ENCODE measurements at places on chromosomes 6 and 20.
A peak's percentile ranks its signal among the peaks of the same experiment; 100 is the strongest.

DNA sequence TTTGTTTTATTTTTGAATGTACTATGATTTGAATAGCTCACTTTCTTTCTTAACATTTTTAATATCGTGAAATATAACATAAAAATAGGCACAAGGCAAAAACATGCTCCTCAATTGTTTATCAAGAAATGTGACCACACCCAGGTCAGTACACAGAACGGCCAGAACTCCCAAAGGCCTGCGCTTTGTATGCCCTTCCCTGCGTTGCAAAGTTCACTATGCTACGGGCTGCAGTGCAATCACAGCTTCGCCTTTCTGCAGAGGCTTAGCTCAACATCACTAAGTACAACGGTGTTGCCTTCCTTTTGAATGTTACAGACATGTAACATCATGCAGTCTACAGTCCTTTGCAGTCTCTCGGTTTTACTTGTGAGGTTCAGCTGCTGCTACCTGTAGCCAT lies 333.4 kb downstream of the THBS2 start:
- no peak for DNase-seq

DNA sequence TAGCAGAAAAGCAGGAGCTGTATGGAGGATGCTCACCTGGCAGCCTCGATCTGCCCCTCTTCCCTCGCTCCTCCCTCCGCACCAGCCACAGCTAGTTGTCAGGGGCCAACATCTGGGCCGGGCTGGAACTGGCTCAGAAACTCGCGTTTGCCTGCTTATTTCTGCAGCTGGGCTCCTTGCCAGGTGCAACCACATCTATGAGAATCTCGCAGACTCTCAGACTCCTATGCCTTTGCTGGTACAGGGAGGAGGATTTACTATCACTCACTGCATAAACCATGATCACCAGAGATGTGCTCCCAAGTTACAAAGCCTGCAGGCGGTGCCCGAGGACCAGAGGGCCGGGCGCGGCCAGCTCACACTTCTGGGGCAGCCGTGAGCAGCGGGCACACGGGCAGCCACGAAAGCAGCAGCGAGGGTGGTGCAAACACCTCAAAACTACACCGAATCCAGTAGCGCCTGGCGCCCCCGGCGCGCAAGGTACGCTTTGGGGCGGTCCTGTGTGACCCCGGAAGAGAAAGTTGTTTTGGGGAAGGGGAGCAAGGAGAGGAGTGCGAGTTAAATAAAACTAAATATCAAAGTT lies 577 bp upstream of the LRRC1 start:
- DNase-seq, result peak; percentile 90

- DNase-seq, result no peak
Measured at GRCh38 chr6:167757249-167757648, 69.5 kb upstream of the AFDN start.

DNA sequence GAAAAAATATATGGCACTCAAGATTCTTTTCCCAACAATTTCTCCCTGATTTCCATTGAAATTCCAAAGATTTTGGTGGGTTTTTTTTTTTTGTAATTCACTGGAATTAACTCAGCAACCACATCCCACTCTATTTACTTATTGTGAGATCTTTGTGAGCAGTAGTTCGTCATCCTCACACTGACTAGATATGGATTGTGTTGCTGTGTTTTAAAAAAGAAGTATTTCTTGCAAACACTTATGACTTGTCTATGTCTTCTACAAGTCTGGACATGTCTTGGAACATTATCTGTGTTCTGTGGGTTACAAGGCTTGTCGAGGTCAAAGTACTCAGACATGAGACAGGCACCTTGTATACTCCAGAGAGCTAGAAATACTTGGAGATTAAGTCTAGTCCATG lies 7.3 kb upstream of the TENT5A start:
- no peak for DNase-seq

DNA sequence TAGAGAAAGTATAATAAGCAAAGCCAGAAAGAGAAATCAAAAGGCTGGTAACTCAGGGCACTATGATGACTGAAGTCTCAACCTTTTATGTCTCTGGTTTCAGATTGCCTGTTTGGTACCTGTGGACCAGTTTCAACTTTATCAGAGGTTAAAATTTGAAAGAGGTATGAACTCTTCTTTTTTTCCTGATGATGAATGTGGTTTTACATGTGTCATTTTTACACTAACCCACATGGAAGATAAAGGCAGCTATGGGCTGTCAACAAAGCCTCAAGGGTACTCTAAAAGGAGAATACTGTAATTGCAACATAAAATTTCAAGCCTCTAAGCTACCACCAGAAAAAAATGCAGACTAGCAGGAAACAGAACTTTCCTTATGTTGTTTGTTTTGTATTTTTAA lies 52.4 kb downstream of the RNF144B start:
- DNase-seq, result peak; percentile 14

DNA sequence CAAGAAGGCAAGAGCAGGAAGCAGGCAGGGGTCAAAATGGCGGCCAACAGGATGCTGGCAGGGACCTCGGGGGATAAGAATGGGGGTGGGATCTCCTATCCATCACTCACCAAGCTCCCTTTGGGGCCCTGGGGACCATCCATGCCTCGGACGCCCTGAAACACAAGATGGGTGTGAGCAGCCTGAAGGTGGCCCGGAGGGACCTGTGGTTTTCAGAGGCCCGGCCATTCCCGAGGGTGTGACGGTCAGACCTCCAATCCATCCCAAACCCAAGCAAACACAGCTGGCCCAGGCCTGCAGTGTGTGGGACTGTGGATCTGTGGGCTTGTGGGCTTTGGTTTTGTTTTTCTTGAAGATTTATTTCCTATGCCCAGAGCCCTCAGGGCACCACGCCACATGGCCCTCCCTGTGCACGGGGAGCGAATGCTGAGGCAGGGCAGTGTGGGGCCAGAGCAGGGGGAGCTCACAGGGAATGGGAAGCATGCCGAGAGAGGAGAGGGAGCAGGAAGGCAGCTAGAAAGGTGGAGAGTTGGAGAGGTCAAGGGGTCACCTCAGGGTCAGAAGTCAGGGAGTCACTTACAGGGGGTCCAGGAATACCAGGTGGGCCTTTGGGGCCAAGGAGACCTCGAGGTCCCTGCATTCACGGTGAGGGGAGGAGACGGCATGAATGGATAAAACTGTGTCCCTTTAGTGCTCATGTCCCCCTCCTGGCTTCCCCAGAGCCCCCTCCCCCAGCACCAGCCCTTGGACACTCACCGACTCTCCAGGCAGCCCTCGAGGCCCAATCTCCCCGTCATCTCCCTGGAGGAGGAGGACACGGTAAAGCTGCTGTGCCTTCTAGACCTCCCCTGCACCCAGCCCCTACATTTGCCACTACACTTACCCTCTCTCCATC lies 14.5 kb downstream of the COL11A2 start:
- no peak for DNase-seq

- DNase-seq, result no peak
Measured at GRCh38 chr20:35320396-35321126, 28.3 kb upstream of the FAM83C start.

GRCh38 chr6:85323435-85324040 lies 126.3 kb upstream of the NT5E start:
- DNase-seq, result peak; percentile 72

GRCh38 chr6:131013495-131013894 lies 49.5 kb downstream of the EPB41L2 start:
- no peak for DNase-seq

GRCh38 chr6:101826269-101826668 lies 432.8 kb downstream of the GRIK2 start:
- no peak for DNase-seq

GRCh38 chr20:57711826-57712225 lies 2.0 kb upstream of the PMEPA1 start:
- no peak for DNase-seq

GRCh38 chr6:157981132-157981394 lies 600 bp upstream of the SYNJ2 start:
- DNase-seq, result peak; percentile 10

- DNase-seq, result no peak
Measured at GRCh38 chr6:84415517-84415916, 188.1 kb upstream of the CEP162 start.

DNA sequence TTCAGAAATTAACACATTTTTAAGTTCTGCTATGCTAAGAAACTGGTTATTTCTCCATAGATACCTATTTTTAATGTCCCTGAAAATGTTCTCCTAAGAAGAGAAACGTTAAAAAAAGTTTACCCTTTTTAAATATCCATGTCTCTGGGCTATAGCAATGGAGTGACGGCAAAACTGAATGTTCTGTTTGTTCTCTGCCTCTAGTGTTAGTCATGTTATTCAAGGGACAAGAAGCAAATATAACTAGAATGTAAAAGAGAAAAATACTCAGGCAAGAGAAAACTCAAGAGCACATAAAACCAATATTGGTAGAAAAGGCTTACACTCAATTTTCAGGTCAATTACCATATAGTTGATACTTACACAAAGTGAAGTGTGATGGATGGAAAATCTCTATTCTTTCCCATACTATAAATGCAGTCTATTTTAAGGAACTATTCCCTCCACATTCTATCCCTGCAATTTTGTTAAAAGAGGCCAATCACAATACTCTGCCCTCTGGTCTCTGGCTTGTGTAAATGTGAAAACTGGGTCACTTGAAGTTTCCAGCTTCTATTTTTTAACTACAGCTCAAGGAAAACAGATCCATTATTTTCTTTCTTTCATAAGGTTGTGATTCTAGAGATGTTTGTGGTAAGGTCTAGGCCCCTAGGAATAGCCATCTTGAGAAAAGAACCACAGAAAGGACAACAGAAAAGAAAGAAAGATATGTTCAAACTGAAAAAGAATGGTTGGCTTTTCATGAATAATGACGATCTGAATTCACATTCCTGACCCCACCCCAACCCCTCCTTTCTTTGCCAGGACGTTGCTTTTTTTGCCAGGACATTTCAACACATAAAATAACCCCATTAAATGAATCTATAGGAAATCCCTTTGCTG lies 200.3 kb upstream of the FAM83B start:
- DNase-seq, result no peak

GRCh38 chr6:119610265-119610664 lies 260.7 kb upstream of the MAN1A1 start:
- no peak for DNase-seq

- DNase-seq, result no peak
Measured at GRCh38 chr20:15818651-15819071, 754.6 kb downstream of the KIF16B start.

- DNase-seq, result no peak
Measured at GRCh38 chr20:38620441-38620840, 18.8 kb downstream of the ARHGAP40 start.

GRCh38 chr6:16432075-16433032 lies 194.0 kb downstream of the GMPR start:
- no peak for DNase-seq

GRCh38 chr6:12165722-12166280 lies 124.4 kb upstream of the EDN1 start:
- DNase-seq, result no peak

DNA sequence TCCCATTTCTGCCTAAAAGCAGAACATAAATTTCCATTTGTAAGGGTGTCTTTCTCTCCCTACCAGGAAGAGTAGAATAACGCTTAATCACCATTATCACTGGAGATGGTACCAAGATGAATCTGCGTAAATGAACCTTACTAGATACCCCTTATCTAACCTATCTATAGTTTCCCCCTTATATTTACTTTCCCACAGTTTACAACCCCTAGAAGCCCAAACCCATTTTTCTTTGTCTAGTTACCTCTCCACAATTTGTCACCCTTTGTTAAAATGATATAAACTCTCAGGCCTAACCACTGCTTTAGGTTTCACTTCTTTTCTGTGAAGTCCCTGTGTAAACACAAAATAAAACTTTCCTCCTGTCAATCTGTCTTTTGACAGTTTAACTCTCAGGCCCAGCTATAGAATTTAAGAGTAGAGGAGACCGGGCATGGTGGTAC lies 45.5 kb downstream of the PCNA start:
- DNase-seq, result peak; percentile 34

DNA sequence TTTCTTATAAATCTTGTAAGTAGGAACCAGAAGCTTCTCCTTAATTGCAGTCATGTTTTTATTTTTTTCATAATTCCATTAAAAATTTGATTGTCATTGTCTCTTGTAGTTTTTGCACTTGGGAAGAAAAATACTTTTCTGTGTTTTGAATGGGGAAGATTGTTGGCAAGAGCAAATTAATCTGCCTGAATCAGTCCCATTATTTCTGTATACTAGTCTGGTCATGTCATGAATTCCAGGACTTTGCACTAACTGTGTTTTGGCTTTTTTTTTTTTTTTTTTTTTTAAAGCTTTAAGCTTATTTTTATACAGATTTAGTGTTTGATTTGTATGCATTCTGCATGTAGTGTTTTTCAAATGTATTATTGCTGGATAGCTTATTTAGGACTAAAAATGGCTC lies 47.6 kb downstream of the RALGAPB start:
- no peak for DNase-seq

DNA sequence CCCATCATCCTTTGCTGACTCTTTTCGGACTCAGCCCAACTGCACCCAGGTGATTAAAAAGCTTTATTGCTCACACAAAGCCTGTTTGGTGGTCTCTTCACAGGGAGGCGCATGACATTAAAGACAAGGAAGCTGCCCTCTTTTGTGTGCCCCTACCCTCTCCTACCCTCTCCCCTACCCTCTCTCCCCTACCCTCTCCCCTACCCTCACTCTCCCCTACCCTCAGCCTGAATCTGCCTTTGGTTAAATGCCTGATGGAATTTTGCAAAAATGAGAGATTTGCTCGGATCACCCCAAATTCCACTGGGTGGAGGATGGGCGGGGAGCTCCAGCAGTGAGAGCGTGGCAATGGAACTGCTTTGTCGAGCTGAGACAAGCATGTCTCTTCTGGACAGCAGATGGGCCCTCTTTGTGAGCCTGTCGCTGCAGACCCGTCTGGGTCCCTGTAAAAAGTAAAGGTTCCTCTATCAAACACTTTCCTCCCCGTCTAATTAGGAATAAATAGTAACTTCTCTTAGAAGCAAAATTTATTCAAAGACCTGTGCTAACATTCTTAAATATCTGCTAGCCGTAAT lies 76.4 kb upstream of the MLN start:
- no peak for DNase-seq

GRCh38 chr6:40037271-40037670 lies 103.0 kb upstream of the MOCS1 start:
- no peak for DNase-seq

GRCh38 chr6:95546148-95546547 lies 31.2 kb upstream of the MANEA start:
- no peak for DNase-seq

DNA sequence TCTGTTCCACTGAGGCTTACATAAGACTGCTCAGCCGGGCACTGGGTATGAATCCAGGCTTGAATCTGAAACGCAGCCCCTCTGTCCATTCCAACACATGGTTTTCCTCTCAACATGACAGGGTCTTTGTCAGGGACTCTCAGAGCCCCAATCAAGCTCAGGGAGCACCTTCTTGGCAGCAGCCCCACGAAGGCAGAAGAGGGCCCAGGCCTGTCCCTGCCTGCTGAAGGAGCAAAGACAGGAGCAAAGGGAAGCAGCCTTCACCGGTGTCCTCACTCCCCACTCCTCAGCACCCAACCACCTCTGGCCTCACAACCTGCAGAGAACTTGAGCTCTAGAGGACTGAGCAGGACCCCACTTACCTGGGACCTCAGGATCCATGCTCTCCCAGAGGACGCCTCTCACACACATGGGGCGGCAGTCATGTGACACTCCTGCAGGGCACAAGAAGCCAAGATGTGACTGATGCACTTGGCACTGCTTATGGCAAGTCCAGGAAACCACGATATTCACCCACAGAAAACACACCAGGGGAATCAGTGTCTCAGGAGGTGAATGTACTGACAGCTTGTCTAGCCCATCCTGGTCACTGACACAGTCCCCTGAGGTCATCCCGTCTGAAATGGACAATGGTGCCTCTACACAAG lies 4.3 kb downstream of the SNHG17 start:
- no peak for DNase-seq

GRCh38 chr6:93341900-93342613 lies 77.3 kb downstream of the EPHA7 start:
- no peak for DNase-seq

GRCh38 chr20:41424546-41424945 lies 57.9 kb upstream of the EMILIN3 start:
- no peak for DNase-seq

Measured in MM.1S (cell line).